ENCODE measurements at places on chromosomes 6 and 20.

DNA sequence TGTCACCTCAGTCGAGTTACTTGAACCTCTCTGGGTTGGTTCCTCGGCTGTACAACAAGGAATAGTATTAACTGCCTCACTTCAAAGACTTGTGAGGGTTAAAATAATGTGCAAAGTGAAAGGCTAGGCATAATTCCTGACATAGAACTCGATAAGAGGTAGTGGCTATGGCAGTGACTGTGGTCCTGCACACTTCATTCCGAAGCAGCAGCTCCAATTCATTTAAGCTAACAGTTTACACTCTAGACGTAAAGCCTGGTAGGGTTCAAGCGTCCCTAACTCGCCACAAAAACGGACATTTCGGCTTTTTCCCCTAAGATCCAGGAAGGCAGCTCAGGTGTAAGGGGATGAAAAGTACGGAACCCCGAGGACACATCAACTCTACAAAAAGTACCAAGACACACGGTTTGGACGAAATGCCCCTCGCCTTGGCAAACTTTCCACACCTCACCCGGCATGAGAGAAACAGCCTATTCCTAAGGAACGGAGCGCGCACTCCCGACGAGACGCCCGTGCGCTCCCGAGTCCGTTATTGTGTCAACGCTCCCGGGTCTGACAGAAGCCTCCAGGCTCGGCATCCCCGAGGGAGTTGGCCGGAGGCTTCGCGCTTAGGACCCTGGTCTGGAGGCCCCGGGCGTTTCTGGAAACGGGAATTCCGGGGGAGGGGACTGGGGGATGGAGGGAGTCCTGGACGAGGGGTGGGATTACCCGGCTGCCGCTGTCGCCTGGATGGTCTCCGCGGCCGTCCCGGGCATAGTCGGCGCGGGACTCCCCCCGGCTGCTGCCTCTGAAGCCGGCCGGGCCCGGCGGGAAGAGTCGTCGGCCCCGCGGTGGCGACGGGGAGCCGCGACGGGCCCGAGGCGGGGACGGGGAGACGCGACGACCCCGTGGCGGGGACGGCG, 937 bp downstream of the ZNF318 start:
- peak; percentile 14 for DNase-seq

- DNase-seq, result no peak
Observed at GRCh38 chr6:24214984-24215383, 89.0 kb downstream of the NRSN1 start.

- DNase-seq, result no peak
Observed at GRCh38 chr6:170461556-170462365, 91.3 kb downstream of the PSMB1 start.

DNA sequence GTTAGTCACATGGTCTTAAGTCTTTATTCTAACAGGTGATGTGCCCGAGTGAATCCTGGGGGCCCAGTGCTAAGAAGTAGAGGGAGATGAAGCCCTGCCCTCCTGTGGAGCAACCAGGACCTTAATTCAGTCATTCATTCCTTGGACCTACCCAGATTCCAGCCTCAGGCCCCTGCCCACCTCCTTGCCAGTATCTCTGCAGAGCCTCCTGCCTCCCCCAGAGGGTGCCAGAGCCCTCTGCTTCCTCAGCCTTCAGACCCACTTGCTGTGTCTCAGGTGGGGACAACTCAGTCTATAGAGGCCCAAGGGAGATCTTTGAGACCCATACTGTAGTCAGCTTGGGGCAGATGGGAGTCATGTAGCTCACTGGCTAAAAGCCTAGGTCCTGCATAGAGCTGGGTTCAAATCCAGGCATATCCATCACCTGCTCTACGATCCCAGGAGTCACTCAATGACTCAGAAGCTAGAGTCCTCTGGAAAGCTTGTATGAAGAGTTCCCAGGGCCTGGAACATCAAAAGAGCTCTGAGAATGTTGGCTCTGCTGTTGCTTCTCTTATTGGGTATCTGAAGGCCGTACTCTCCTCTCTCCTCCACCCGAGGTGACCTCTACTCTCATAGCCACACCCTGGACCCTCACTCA, 3.9 kb upstream of the SIGLEC1 start:
- no peak for DNase-seq

- no peak for DNase-seq
Observed at GRCh38 chr6:135018941-135019340, 35.7 kb downstream of the HBS1L start.

DNA sequence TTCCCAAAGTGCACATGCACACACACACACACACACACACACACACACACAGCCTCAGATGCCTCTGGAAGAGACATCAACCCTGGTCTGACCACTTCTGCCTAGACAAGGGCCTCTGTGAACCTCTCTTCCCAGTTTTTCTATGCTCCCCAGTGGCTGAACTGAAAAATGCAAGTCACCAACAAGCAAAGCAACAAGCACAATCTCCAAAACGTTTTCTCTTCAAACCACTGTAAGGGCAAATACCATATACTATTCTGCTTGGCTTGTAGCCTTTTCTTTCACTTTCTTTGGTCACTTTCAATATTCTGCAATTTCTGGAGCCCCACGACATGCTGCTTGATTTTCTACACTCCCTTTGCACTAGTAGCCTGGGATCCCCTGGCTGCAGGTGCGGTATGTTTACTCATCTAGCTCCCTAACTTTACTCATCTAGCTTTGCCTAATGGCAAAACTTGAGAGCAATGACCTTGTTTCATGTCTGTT, 121.4 kb upstream of the DST start:
- no peak for DNase-seq
